MG63 (cell line): ENCODE measurements at places on chromosomes 1 and 21.
A peak's percentile ranks its signal among the peaks of the same experiment; 100 is the strongest.

DNA sequence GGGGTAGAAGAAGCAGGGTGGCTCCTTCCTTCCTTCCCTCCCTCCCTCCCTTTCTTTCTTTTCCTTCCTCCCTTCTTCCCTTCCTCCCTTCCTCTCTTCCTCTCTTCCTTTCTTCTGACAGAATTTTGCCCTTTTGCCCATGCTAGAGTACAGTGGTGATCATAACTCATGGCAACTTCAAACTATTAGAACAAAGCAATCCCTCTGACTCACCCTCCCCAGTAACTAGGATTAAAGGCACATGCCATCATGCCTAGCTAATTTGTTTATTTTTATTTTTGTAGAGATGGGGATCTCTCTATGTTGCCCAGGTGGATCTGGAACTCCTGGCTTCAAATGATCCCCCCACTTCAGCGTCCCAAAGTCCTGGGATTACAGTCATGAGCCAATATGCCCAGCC, 10.0 kb upstream of the RPE65 start:
- DNase-seq: no peak

- DNase-seq: no peak
Measured at GRCh38 chr1:90970208-90970607, 51.6 kb downstream of the ZNF644 start.

GRCh38 chr1:110420874-110421793, 13.6 kb upstream of the LAMTOR5 start:
- peak; percentile 29 for DNase-seq

DNA sequence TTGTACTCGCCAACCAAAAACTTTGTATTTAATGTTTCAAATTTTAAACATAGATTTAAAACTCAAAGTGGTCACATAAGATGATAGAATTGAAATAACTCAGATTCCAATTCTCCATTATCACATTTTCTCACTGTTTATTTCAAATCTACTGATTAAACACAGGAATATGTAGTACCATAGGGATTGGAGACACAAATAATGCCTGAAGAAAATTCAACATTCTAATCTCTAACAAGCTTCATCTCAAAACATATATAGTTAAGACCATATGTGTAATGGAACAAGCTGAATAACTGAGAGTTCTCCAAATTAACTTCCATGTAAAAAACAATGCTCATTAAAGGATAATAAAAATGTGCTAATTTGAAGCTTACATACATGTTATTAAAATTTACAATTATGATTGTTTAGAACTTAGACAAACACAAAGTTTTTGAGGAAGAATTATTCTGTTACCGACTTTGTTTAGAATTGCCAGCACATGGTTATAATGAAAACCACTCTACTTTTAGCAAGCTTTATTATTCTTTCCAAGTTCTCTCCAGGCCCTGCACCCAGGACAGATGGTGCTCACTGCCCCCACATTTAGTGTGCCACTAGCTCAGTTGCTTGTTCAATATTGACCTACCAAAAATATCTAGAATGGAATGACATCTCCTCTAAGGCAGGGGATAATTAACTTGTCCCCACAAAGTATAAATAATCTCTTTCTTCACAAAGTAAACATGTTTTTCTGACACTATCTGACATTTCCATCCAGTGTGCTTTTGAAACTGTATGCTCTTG, 467.2 kb downstream of the TTLL7 start:
- DNase-seq: no peak

GRCh38 chr1:156498432-156499193, 2.0 kb downstream of the MEF2D start:
- peak; percentile 30 for DNase-seq

- DNase-seq: no peak
Measured at GRCh38 chr1:45516465-45516864, 5.2 kb downstream of the PRDX1 start.

DNA sequence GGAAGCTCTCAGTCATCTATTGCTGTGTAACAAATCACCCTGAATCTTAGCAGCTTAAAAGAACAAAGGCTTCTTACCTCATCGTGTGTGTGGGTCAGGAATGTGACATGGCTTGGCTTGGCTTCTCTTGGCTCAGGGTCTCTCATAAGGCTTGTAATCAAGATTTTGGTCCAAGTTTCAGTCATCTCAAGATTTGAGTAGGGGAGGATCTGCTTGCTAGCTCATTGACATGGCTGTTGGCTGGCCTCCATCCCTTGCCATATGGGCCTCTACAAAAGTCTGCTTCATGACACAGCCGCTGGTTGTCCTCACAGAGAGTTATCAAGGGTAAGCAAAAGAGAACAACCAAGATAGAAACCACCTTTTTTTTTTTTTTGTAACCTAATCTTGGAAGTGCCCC, 207.7 kb downstream of the PTPRC start:
- DNase-seq: peak; percentile 23

- DNase-seq: no peak
Measured at GRCh38 chr1:154775621-154776605, 94.2 kb downstream of the KCNN3 start.

DNA sequence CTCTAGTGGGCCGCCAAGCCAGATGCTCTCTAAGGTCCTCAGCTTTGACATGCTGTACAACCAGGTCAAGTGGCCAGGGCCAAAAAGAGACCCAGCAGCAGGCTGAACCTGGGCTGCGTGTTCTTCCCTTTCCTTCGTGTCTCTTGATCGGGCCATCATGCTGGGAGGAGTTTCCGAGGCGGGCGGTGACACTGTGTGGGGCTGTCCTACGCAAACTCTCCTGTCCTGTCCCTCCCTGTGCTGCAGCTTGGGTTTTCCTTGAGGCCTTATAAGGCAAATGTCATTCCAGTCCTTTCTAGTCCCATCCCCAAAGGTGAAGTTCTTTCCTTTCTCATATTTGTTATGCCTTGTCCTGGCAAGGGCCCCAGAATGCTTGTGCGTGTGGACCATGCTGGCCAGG, 56.7 kb downstream of the ARHGEF10L start:
- DNase-seq: no peak

GRCh38 chr1:24964811-24965570, 34.9 kb upstream of the RUNX3 start:
- DNase-seq: peak; percentile 87

- DNase-seq: no peak
Measured at GRCh38 chr1:56533197-56533596, 46.2 kb downstream of the PLPP3 start.

DNA sequence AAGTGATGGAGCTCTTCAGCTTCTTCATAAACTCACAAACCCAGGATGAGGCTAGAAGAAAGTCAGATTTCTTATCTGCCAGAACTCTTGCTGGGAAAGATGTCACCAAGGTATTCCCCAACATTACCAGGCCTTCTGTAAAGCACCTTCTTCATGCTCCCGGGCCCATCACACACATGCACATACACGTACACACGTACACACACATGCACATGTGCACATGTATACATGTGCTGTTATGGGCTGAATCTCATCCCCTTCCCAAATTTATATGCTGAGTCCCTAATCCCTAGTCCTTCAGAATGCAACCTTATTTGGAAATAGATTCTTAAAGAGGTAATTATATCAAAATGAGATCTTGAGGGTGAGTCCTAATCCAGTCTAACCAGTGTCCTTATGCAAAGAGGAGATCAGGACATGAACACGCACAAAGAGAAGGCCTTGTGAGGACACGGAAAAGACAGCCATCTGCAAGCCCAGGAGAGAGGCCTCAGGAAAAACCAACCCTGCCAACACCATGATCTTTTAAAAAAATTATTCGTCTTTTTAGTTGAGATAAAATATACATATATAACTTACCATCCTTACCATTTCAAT, 76.4 kb upstream of the LYST start:
- no peak for DNase-seq

DNA sequence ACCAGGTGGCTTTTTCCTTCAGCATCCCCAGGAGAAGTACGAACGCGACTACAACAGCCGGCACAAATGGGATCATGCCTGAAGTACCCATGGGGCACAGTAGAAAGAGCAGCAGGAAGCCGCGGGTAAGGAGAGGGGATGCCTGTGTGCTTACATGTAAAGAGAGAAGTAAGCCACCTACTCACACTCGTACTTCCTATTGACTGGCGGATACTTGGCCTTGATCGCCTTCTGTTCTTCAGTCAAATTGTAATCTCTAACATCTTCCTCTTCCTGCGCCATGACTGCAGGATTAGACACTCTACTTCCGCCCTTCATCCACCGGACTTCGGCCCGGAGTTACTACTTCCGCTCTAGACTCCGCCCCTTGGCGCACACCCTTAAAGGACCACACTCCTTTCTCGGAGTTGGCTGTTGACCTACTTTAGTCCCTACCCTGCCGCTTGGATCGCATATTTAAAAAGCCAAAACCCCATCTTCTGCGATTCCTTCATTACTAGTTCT, at the start of gene ZBTB8OS:
Gene ZBTB8OS, minus strand, starts transcription at position 303 of the 504 bp plus-strand sequence. Its CDS starts 21 bp downstream, at position 282.
- DNase-seq: peak; percentile 93

- peak; percentile 24 for DNase-seq
Measured at GRCh38 chr21:14056771-14057191, 154.0 kb downstream of the LIPI start.
